ENCODE measurements at places on chromosomes 13 and 19.

- no peak for DNase-seq
These were observed 25.7 kb upstream of the FREM2 start for GRCh38 chr13:38661010-38661675.

- no peak for DNase-seq
These were observed 6.3 kb upstream of the REXO1 start for GRCh38 chr19:1854542-1855039.

- no peak for DNase-seq
These were observed 17.6 kb downstream of the ZNF296 start for GRCh38 chr19:45058622-45059159.

DNA sequence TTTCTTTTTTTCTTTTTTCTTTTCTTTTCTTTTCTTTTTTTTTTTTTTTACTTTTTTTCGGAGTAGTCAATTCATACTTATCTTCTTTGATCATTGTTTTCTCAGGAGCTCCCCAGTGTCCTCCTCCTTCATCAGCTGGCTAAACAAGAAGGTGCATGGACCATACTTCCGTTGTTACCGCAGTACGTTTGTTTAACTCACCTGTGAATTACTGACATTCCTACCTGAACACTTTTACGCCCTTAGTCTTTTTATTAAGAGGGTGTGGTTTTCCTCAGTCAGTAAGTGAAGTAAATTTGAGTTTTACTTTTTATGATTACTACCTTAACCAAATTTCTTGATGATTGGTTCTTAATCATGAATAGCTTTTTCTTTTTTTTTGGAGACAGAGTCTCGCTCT, 47.1 kb downstream of the B3GLCT start:
- no peak for DNase-seq

GRCh38 chr19:55353356-55353802, 1.1 kb downstream of the COX6B2 start:
- no peak for DNase-seq

GRCh38 chr13:95596701-95597100, 44.2 kb downstream of the CLDN10 start:
- DNase-seq = no peak

DNA sequence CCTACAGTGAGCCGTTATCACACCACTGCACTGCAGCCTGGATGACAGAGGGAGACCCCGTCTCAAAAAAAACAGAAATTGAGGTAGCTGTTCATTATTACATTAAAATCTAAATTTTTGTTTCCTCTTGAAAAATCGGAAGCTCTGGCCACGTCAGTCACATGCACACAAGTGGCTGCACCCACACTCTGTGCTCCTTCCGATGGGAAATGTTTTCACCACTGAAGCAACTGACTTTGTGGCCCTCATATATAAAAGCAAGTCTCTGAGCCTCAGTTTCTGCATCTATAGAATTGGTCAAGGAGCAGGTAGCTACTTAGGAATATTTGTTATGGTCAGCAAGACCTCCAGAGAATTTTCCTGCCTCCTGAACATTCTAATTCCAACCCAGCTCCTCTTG, 4.5 kb downstream of the LRRC25 start:
- DNase-seq = no peak

GRCh38 chr19:11560404-11561051, 1.5 kb upstream of the ELOF1 start:
- peak; percentile 66 for DNase-seq

DNA sequence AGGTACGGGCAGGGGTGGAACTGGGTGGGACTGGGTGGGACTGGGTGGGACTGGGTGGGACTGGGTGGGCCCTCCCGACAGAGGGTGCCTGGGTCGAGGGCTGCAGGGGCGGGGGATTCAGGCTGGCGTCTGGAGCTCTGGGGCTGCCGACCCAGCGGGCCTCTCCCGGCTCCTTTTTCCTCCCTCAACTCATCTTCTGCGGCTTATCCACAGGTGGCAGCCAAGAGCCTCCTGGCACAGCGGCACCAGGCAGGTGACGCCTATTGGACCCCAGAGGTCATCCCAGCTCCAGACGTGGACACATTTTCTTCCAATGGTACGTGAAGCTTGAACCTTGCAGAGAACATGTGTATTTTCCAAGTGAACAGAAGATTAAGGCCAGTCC, 533 bp downstream of the ZNF544 start:
- no peak for DNase-seq

DNA sequence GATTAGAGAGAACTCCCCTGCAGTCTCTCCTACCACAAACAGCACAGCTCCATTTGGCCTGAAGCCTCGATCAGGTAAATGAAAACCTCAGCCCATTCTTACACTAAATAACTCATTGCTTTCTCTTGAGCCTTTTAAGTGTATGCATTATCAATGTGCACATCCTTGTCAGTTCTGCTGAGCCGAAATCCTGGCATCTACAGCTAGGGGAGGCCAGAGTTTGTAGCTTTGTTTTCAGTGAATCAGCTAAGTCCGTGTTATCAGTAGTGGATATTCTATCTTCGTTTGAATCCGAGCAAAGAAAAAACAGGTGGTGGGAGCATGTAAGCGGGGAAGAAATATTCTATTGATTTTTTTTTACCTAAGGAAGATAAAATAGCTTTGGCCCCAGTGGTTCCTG, 84.4 kb downstream of the ESD start:
- no peak for DNase-seq

- no peak for DNase-seq
These were observed 108.2 kb downstream of the SHISA2 start for GRCh38 chr13:25943658-25944057.

All from LoVo (cell line).